ENCODE measurements at places on chromosomes 1 and 21.

DNA sequence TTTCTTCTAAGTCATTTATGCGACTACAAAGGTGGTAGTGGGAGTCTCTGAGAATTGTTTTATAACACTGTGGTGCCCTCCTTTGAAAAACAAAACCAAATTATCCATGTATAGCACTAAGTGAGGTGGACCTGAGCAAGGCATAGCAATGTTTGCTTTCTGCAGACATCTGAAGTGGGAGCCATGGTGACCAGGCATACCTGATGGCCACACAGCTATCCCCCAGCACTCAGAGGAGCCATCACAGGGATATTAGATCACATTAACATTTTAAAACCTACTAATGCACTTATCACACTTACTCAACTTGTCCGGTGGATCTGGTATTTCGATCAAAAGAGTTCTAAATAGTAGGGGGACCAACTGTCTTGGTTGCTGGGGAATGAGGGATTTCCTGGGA is 24.8 kb upstream of the AVPR1B start:
- no peak for DNase-seq

DNA sequence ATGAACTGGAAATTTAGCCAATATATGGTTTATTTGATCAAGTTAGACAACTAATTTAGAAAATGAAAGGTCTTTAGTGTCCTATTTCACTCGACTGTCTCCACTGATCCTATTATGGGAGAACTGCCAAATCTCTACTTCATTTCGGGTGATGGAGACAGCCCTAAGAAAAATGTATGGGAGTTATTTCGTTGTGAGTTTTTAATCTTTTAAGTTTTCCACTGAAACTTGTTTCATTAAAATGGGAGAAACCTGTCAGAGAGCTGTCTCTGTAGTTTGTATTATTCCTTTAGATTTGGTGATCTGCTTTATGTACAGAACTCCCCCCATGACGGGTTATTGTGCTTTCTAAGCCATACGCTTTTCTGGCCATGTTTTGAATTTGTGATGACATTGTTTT is 899.7 kb downstream of the ADGRL2 start:
- DNase-seq: no peak

DNA sequence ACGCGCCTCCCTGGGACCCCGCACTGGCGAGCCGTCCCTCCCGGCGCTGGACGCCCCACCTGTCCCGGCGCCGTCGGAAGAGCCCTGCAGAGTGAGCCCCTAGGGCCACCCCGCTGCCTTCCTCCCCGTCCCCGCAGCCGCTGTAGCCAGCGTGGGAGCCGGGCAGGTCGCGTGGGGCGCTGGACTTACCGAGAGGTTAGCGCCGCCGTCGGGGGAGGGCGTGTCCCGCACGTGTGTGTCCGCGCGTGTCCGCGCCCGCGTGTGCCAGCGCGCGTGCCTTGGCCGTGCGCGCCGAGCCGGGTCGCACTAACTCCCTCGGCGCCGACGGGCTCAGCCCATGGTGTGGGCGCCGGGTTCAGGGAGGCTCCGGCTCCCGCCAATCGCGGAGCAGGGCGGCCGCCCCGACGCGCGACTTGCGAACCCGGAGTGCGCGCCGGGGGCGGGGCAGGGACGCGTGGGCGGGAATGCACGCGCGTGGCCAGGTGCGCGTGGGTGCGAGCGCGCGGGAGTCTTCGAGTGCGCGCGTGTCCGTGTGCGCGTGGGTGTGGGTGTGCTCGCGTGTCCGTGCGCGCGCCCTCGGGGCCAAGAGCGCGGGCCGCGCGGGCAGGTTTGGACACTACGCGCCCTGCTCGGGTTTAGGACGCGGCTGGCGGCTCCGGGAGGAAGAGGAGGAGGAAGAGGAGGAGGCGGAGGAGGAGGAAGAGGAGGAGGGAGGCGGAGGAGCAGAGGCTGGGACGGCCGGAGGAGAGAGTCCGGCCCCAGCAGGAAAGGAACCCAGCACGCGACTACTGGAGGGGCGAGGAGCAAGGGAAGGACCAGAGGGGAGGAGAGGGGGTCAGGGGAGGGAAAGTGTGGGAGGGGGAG is 145.2 kb upstream of the ETS2 start:
- no peak for DNase-seq

- no peak for DNase-seq
Observed at GRCh38 chr1:54885807-54886723, 930 bp downstream of the DHCR24 start.

DNA sequence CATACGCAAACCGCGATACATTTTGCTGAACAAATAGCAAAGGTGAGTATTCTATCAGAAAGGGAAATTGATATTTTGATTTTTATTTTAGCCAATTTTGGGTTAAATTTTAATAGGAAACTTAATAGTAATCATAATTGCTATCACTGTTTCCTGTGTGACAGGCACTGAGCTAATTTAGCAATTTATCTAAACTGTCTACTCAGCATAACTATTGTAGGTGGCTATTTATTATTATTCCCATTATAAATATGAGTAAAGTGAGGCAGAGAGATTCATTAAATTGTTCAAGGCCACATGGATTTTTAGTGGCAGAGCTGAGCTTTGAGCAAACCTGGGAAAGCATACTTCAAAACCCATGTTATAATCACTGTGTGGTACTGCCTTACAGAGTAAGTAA is 21.1 kb downstream of the RTCA start:
- DNase-seq: no peak

DNA sequence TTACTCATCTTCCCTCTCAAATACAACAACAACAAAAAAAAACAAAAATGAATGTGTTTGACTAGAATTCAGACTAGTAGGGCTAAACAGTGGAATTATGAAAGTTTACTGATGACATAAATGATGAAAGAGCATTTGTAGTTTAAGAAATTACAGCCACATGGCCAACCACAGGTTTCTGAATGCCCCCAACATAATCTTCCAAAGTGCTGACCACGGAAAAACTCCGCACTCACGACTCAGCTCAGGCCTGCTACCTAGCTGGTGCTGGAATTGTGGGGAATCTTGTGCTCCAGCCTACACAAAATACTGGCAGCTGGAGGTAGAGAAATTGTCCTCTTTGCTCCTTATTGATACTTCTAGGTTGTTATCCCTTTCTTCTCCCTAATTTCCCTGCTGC is 23.6 kb upstream of the TBX15 start:
- no peak for DNase-seq

DNA sequence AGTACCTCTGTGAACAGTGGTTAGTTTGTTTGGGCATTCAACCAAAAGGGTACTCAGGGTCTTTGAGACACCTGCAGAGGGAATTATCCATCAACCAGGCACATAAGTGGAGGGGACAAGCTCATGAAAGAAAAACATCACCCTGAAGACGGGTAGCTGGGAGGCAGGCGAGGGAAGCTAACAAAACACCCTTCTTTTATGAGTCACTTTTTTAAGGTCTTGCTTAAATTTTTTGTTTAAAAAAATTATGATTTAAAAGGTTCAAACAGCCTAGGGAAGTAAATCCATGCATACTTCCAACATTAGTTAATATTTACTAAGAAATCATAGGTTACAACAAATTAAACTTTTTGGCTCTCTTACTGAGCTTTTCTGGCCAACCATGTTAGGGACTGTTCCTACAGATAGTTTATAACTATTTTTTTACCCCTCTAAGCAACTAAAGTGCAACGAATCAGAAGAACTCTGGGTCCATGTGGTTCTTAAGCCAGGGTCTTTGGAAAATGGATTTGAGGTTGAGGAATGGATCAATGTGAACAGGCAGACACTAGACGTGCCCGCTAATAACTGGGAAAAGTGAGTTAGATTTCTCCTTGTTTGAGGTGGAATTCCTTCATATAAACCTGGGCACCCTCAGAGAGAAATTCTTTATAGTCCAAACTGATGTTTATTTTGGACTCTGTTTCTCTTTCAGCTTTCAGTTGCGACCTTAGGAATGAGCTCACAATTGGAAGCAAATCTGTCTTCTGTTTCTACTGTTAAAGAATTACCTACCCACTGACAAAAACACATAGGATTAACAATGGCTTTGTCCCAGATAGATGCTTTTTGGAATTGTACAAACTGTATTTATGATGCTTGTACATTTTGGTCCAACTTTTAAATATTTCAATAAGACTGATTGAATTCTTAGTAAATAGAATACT is 123.0 kb downstream of the LYPLAL1 start:
- DNase-seq: no peak
